ENCODE measurements at places on chromosomes 11 and 22.
A peak's percentile ranks its signal among the peaks of the same experiment; 100 is the strongest.

- H3K4me3 ChIP-seq: no peak overlapping the region
- no peaks in the 10 kb centered on the region for H3K36me3 ChIP-seq
- peaks cover 3% of the 10 kb centered on the region for H3K4me1 ChIP-seq
- H3K27ac ChIP-seq: no peak overlapping the region
Measured at GRCh38 chr11:16769386-16769785, 30.9 kb downstream of the C11orf58 start.

DNA sequence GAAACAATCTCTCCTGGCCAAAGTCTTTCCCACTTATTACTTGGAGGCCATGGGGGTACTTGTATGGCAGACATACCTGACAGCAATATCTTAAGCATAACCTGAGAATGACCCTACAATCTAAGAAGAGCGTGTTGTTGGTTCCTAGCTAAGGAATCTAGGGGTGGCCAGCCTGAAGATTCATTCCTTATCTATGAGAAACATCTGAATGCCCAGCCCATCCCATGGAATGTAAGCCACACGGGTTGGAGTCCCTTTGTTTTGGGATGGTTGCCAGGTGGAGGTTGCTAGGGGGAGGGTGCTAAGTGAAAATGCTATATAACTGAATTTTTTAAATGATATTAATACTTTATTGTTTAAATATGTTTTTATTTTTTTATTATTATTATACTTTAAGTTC lies 725.0 kb downstream of the ETS1 start:
- no peak overlapping the region for H3K27ac ChIP-seq
- no peaks in the 10 kb centered on the region for H3K4me1 ChIP-seq
- no peak overlapping the region for H3K4me3 ChIP-seq

DNA sequence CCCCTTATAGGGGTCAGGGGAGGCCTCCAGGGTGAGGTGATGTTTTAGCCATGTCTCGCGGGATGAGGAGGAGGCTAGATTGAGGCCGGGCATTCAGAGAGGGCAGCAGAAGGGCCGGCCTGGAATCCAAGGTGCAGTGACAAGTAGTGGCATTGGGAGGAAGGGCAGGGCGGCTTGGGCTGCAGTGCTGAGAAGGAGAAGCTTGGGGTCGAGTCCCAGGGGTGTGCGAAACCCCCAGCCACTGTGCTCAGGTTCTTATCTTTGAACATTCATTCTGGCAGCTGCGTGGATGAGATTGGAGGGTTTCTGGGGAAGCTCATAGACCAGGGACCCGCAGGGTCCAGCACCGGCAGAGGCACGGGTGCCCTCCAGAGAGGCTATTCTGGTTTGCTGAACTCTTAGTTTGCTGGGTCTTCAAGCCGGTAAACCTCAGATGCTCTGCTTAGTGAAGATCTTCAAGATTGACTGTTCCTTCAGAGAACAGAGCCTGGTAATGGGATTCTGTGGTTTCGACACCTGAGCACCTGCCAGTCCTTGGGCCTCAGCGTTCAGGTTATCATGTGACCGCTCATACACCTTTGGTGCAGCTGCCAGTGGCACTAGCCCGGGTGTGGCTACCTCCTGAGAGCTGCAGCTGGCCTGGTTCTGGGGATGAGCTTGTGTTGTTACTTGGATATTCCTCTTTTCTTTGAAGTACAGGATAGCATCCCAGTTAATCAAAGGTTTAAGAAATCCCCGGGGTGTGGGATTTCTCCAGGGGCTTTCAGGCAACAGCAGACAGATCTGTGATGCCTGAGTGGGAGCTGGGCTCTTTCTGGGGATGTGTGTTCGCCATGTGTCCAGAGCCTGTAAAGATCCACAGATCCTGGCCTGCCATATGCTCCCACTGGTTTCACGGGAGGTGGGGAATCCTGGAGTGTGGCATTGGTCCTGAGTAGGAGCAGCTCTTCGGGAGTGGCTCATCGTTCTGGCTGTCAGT lies 152.8 kb downstream of the TBC1D22A start:
- peaks cover 4% of the 10 kb centered on the region for H3K36me3 ChIP-seq
- no peaks in the 10 kb centered on the region for H3K4me1 ChIP-seq
- H3K4me3 ChIP-seq: no peak overlapping the region
- peak overlapping the region; percentile 45 for H3K27ac ChIP-seq
- no peaks in the 10 kb centered on the region for H3K27me3 ChIP-seq

GRCh38 chr11:15118431-15118830 lies 3.7 kb downstream of the INSC start:
- no peak overlapping the region for H3K27ac ChIP-seq
- peak overlapping the region; percentile 17 for H3K4me3 ChIP-seq
- no peaks in the 10 kb centered on the region for H3K36me3 ChIP-seq
- no peak for DNase-seq

GRCh38 chr11:126857860-126858808 lies 142.4 kb downstream of the KIRREL3 start:
- H3K27me3 ChIP-seq: no peaks in the 10 kb centered on the region
- no peak overlapping the region for H3K4me3 ChIP-seq
- no peaks in the 10 kb centered on the region for H3K36me3 ChIP-seq

- peaks cover 22% of the 10 kb centered on the region for H3K4me1 ChIP-seq
- no peaks in the 10 kb centered on the region for H3K27me3 ChIP-seq
- H3K4me3 ChIP-seq: peak overlapping the region; percentile 44
- no peak overlapping the region for H3K27ac ChIP-seq
- DNase-seq: peak; percentile 48
- no peaks in the 10 kb centered on the region for H3K36me3 ChIP-seq
Measured at GRCh38 chr11:62394825-62395538, 23.9 kb upstream of the SCGB1A1 start.

DNA sequence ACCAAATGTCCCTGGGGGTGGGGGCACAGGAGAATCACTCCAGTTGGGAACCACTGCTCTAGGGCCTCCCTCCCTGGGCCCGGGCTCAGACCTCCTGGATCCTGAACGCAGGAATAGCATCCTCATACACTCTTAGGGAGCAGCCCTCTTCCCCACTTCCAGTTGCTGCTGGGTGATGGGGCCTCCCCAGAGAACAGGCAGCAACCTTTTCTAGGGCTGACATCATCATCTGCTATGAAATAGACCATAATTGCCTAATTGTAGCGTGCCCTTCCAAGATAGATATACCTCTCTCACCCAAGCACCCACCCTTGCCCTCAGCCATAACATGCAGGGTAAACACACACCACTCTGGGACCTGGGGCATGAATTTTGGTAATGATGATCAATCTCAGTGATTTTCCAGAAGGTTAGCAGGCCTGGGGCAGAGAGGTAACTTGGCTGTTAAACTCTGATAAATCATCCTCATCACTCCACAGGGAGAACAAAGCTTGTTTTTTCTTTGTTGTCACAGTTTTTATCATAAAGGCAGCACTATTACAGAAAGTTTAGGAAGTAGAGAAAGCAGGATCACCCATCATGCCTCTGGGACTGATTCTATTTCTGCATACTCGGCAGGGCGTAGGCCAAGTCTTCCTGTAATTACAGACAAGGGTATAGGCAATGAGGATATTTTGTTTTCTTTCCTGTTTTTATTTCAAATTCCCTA lies 88.3 kb upstream of the PRDM11 start:
- no peak overlapping the region for H3K27ac ChIP-seq
- H3K4me3 ChIP-seq: no peak overlapping the region
- peaks cover 11% of the 10 kb centered on the region for H3K27me3 ChIP-seq
- H3K36me3 ChIP-seq: no peaks in the 10 kb centered on the region
- H3K4me1 ChIP-seq: peaks cover 28% of the 10 kb centered on the region

Data from neural crest cell (in vitro differentiated cells).